Stimulated activated naive CD8-positive, alpha-beta T cell treated with anti-CD3 and anti-CD28 coated beads, Interleukin-15, amount 100 ng/mL, for 72 hours (primary cell): ENCODE measurements at places on chromosomes 13 and 19.
A peak's percentile ranks its signal among the peaks of the same experiment; 100 is the strongest.

DNA sequence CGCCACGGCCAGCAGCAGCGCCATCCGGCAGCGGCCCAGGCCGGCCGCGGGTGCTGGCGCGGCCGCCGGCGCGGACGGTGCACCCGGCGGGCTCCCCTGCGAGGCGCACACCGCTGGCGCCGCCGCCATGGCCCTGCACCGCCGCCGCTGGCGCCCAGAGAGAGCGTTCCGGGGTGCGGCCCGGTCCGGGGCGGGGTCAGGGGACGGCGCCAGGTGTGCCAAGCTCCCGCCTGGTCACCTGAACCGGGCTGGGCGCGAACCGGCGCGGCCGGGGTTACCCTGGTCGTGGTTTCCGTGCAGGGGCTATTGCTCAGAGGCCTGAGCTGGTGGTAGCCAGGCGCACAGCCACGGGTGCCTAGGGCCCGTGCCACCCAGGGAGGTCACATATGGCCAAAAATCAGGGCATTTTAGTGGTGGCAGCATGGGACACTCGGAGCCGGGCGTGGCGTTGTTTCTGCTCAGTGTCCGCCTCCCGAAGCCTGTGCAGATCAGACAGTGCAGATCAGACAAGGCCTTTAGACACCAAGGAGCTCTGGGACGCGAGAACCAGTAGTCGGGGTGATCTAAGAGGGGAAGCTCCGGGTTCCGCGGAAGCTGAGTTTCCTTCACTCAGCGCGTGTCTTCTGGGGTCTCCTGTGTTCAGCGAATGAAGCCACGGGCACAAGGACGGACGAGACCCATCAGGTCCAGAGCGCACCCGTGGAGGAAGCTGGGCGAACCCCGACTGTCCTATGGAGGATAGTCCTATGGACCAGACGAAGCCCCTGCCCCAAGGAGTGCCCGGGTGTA is at the start of gene TMEM238:
Gene TMEM238 (minus strand): TSS at position 162 of the 789 bp plus-strand sequence. CDS start 33 bp downstream, at position 129.
- DNase-seq, result peak; percentile 41

DNA sequence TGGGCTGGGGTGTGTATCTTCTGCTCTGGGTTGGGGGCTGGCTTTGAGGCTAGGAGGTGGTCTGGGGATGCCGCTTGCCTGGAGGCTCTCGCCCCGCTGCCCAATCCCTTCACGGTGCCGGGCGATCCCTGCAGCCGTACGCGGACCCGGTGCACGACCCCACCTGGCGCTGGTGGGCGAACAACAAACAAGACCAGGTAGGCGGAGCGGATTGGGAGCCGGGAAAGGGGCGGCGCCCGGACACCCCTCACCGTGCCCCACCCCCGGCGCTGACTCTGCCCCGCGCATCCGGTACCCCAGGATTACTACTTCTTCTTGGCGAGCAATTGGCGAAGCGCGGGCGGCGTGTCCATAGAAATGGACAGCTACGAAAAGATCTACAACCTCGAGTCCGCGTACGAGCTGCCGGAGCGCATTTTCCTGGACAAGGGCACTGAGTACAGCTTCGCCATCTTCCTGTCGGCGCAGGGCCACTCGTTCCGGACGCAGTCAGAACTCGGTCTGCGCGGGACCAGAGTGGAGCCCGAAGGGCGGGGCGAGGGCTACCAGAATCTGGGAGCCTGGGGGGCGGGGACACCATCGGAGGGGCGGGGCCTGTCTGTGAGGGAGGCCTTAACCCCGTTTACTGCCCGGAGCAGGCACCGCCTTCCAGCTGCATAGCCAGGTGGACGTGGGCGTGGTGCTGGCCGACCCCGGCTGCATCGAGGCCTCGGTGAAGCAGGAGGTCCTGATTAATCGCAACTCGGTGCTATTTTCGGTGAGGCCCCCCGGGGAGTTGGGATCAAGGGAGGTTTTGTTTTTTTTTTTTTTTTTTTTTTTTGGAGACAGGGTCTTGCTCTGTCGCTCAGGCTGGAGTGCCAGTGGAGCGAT is 12.1 kb upstream of the PSMD8 start:
- peak; percentile 79 for DNase-seq

DNA sequence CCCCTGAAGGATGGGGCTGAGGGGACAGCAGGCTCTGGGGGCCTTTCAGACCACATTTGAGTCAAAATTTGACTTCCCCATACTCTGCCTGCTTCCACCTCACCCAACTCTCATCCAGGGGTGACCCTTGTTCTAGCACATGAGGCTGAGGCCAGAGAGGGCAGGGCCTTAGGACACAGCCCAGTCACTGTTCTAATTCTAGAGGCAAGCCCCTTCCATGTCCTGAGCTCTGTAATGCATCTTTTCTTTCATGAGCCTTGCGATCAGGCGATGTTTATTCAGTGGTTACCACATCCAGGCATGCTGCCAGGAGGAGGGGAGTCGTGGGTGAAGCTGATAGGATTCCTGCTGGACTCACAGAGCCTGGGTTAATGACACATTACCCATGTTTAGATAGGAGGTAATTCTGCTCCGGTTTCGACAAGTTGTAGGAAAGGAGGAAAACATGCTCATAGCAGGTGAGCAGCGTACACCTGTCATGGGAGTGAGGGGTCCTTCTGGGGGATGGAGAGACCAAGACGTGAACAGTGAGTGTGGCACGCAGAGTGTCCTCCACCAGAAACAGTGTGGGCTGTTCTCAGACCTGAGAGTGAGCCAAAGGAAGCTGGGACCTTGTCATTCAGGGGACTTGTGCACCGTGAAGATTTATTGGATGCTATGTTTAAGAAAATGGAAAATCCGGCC is 9.3 kb downstream of the RPS9 start:
- DNase-seq, result no peak

- no peak for DNase-seq
These were observed 125.4 kb upstream of the USP29 start for GRCh38 chr19:56994251-56995017.

DNA sequence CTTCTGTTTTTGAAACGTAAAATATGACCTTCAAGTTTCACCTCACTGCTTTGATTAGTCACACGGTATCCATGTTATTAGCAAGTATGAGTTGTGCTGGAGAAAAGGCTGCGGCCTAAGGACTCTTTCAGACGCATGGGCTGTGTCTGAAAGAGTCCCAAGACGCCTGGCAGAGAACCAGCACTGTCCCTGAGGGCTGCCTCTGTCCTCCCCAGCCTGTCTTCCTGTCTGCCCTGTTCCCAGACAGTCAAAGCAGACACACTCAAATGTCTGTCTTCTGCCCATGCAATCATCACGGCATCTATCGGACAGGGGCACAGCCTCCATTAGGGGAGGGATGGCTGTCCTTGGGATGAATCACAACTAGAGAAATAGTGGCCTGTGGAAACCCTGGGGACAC is 65.5 kb downstream of the DPY19L3 start:
- no peak for DNase-seq

- DNase-seq, result no peak
These were observed 181.5 kb downstream of the FOXO1 start for GRCh38 chr13:40484974-40485373.

DNA sequence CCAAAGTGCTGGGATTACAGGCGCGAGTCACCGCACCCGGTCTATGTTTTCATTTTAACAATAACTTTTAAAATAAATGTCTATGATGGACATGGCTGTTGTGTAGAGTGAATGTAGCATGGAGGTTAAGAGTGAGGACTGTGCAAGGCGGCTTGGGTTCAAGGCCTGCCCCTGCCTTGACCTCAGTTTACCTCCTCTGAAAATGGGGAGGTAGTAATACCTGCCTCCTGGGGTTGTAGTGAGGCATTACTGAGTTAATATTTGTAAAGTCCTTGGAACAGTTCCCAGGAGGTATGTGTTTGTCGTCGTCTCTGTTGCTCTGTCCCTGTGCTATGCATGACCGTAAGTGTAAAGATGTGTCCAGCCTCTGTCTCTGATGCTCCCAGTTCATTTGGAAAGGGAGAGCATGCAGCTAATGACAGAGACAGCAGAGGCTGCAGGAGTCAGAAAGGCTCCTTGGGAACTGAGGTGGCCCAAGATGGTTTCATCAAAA is 9.4 kb downstream of the GARRE1 start:
- DNase-seq, result no peak

DNA sequence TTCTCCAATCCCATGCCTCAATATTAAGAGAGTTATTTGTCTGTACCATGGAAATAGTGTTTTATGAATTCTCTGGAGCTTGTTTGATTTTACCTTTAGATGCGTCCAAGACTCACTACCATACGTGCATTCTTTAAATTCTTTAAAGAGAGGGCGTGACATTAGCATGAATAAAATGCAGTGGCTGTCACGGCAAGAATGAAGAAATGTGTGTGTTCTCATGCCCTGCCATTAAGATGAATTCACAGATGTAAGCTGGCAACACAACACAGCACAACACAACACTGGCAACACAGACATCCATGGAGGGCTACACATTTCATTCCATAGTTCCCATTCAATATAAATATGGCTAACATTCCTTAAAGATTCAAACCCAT is 213.4 kb downstream of the ENOX1 start:
- DNase-seq, result no peak

GRCh38 chr19:1567116-1567847 is 843 bp downstream of the MEX3D start:
- no peak for DNase-seq

DNA sequence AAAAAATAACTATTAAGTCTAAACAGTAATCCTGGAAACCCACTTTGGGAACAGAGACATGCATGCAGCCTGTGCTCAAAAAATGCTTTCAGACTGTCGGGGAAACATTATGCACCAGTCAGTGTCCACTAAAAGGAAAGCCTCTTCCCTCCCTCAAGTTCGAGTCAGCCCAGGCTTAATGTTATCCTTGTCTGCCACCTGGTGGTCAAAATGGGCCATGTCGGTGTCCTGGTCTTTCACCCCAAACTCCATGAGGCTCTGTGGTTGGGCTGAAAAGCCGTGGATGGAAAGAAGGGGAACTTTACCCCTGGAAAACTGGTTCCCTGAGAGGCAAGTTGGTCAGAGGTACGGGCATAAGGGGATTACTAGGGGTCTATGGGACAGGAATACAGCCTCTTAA is 88.4 kb upstream of the ZNF492 start:
- DNase-seq, result peak; percentile 38

- DNase-seq, result no peak
These were observed at the start of gene ELAVL3 for GRCh38 chr19:11480715-11481533. ELAVL3 (minus strand) TSS chr19:11481046; CDS start chr19:11480608, 438 bp downstream.

DNA sequence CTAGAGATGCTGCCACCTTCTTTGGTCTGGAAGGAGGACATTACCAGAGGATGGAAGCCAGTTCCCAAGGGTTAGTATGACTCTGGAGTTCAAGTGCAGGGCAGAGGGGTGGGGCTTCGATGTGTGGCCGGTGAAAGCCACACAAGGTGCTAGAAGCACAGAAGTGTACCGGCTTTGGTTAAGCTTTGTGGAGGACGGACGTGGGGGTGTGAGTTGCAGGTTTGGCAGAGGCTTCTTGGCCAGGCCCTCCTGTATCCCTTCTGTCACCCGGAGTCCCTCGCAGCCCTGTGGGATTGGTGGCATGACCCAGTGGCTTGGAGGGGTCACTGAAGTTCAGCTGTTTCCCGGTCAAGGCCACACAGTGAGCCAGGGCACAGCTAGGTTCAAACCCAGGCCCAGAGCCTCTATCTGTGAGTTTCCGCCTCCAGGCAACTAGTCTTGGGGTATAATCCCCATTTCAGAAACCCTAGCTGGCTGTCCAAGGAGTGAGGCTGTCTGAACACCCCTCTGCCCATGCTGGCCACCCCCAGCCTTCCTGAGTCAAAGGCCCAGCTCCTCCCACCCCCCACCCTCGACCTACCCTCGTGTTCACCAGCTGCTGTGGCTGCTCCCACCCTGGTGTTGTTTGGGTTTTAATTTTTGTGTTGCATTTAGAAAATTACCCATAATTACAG is 4.6 kb upstream of the SSBP4 start:
- DNase-seq, result no peak

GRCh38 chr19:35070471-35070870 is 28.9 kb downstream of the HPN start:
- no peak for DNase-seq

DNA sequence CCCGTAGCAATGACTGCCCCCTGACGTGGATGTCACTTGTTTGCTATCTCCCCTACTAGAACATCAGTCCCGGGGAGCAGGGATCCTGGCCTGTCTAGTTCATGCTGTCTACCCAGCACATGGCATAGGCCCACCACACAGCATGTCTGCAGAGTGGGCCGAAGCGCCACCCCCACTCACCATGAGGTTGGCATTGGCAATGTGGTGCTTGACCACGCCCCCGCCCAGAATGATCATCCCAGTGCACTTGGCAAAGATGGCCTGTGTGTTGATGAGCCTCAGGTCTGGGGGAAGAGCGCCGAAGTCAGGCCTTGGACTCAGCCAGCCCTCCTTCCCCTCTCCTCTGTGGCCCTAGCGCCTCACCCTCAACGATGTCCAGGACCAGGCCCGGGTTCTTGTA is 4.8 kb downstream of the DHPS start:
- no peak for DNase-seq

GRCh38 chr19:54339646-54340358 is 840 bp upstream of the LILRA4 start:
- no peak for DNase-seq

GRCh38 chr13:110636701-110637201 is 21.4 kb downstream of the NAXD start:
- DNase-seq, result no peak

- no peak for DNase-seq
These were observed 131.5 kb upstream of the GJB6 start for GRCh38 chr13:20363603-20364002.

- peak; percentile 24 for DNase-seq
These were observed 463 bp upstream of the TSC22D1 start for GRCh38 chr13:44576351-44577235.

- DNase-seq, result no peak
These were observed 37.7 kb downstream of the GPR42 start for GRCh38 chr19:35408284-35409171.

DNA sequence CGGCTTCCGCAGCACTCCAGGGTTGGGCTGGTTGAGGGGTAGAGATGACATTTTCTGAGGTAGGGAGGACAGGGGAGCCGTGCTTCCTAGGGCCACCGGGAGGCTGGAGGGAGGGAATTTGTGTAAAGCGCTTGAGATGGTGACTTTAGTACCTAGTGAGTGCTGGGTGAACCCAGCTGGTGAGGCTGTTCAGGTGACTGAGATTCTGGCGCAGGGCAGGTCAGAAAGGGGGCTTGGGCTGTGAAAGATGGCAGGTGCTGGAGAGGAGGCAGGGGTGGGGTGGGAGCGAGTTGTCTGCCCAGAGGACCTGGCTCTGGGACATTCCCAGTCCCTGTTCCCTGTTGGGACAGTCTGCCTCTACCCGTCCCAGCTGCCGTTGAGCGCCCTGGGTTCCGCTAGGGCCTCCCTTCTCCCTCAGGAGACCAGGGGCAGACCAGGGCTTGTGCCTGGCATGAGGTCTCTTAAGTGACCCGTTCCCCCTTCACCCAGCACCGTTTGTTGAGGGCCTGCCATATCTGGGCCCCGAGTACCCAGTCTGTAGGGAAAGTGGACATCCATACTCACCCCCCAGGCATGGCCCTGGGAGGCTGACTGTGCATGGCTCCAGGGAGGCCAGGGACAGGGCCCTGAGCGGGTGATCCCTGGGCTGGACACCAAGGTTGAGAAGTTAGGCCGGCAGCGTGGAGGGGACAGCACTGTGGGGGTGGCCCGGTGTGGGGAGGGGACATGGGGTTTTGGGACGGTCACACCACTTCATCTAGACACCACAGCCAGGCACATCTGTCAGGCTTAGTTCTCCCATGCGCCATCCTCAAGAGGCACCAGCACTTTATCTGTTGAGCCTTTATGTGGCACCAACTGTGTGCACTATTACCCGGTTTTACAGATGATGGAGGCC is 5.0 kb downstream of the PTOV1 start:
- no peak for DNase-seq
